WTC11 (cell line): ENCODE measurements at places on chromosomes 12 and 14.

DNA sequence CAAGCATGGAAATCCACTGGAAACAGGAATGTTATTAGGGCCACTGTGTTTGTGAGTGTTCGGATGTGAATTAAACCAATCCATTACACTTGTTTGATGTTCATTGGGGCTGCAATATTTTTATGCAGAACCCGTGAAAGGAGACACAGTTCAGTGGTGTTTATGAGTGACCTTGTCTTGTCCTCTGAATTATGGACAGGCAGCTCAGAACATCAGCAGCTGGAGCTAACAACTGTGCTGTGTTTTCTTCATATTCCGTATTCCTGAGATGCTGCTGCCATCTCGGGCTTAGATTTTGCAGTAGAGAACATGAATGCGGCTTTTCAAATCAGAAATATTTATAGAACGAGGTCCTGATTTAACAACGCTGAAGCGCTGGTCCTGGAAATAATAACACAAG, 20.3 kb upstream of the CACNA1C start:
- DNase-seq = no peak

DNA sequence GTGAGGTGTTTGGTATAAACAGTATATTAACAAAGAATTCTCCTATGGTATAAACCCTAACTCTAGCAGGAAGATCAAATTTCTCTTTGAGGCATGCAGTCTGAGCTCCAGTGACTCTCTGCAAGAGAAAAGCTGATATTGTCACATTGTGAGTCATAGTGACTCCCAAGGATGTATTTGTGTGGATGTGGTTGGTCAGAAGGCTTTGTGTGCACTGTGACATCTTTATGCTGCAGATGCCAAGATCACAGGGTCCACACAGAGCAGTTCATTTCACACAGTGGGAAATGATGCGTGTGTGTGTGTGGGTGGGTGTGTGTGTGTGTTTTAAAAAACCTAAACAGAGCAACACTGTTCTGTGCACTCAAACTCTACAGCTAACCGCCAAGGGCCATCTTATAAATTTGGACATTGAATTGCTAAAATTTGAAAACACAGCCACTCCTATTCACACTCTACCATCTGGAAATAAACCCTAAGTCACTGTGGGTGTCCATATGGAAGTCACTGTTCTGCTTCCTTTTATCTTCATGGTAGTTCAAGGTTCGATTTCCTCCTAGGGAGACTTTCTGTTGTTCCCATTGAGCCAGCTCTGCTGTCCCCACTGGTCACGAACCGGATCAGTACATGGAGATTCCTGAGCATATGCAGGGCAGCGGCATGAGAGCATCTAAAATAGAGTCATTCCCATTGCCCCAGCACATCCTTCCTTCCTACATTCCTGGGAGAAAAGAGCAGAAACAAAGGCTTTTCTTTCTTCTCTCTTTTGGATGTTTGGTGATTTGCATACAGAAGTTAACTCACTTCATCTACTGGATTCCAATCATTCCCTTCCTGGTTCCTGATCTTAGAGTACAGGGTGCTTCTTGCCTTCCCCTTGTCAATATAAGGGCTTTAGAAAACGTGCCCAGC, 727.6 kb downstream of the DIO2 start:
- peak; percentile 13 for DNase-seq

DNA sequence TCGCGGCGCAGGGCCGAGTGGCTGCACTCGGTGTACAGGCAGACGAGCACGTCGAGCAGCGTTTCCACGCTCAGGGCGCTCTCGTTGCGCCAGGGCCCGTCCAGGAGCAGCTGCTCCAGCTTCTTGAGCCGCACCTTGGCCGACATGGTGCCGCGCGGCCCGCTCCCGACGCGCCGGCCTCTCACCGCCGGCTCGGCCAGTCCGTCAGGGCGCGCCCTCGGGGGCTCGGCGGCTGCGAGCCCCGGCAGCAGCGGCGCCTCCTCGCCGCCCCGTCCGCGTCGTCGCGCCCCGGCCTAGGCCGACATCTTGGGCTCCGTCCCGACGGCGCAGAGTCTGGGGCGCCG, 349 bp downstream of the CDC42BPB start:
- no peak for DNase-seq

DNA sequence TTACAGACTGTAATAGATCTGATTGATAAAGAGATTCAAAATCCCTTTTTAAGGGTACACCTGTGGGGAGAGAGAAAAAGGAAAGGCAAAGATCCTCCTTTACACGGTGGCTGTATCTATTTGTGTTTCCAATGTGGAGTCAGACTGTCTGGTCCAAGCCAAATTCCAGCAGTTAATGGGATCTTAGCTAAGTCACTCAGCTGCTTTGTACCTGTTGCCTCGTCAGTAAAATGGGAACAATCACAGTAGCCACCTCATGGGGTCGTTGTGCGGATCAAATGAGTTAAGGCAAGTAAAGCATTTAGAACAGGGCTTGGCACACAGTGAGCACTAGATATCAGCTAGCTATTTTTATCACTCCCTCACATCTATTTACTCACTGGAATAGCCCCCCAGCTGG, 46.9 kb downstream of the EFCAB11 start:
- no peak for DNase-seq

GRCh38 chr12:6766651-6767349, 637 bp downstream of the PTMS start:
- DNase-seq = peak; percentile 90

DNA sequence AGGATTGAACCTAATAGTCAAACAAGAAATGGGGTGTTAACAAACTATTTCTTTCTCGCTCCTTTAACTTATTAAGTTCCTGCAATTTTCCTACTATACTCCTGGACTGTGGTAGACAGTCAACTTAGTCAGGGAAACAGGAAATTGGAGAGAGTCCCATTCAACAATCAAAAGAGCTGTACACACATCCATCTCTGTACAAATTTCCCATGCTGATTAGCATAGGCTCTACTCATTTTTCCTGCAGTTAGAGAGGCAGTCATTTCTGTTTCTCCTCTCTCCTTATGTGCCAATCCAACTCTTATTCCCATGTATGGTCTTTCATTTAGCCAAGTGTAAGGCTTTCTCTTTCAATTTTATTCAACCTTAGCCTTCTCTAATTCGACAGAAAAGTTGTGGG, 1168.5 kb upstream of the FLRT2 start:
- DNase-seq = no peak

DNA sequence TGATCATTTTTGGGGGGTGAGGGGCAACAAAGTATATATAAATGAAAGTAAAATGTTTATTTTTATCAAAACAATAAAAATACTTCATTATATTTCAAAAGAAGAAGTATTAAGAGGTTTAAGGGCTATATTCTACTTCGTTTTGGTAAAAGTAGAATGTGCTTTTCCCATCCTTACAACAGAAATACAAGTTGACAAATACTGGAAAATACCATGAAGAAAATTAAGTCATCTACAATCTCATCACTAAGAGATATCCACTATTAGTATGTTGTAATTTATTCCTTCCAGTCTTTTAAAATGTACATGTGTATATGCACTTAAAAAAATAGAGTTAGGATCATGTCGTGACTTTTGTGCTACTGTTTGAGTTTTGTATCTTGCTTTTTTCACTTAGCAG, 92.8 kb downstream of the PCNX1 start:
- no peak for DNase-seq

DNA sequence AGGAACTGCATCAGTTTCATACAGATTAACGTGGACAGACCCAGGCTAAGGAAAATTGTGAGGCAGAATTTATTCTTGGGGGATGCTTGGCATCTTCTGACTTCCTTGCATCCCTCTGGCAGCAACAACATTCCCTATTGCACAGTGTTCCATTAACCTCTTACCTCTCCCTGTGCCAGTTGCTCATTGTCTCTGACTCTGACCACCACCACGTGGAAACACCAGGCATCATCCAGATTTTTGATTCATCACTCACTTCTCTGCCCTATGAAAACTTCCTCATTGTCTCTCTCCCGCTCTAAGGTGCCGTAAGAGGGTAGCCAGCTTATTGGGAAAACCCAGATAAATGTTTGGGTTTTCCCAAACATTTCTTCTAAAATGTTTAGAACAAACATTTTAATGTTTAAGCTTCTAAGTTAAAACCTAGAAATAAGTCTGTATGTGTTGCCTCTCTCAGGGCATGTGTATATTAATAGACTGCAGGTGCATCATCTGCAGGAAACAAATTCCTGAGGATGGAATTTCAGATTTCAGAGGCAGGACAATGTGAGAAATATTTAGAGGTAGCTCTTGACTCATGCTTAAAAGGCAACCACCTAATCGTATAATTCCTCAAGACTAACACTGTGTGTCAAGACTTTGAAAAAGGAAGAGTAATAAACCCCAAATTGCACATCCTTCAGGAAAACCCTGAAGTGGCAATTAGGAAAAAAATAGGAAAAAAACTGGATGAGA, 64.5 kb upstream of the SLC35F4 start:
- DNase-seq = no peak

- no peak for DNase-seq
These were observed 40.1 kb downstream of the VWF start for GRCh38 chr12:6084261-6084968.

DNA sequence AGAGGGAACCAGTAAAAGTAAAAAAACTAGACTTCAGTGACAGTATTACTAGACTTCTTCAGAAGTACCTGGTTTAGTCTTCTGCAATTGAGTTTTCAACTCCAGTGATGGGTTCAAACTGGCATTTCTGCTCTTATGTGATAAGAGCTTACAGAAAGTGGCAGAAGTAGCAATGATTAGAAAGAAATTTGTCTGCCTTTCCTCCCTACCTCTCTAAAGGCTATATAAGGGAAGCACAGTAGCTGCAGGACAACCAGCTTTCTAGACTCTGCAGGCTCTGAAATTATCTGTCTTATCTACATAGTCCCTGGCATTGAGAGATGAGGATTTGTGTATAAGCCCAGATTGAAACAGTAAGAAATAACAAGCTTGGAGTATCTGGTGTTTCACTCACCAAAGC, 107.5 kb downstream of the DAAM1 start:
- DNase-seq = no peak

- DNase-seq = no peak
These were observed 143.8 kb upstream of the SLC38A2 start for GRCh38 chr12:46516238-46516932.

- no peak for DNase-seq
These were observed 54.3 kb downstream of the CCDC85C start for GRCh38 chr14:99549684-99550083.

- DNase-seq = no peak
These were observed 2.1 kb upstream of the HOXC8 start for GRCh38 chr12:54006559-54007220.

GRCh38 chr12:89709995-89710872, 1.6 kb upstream of the ATP2B1 start:
- DNase-seq = peak; percentile 74

DNA sequence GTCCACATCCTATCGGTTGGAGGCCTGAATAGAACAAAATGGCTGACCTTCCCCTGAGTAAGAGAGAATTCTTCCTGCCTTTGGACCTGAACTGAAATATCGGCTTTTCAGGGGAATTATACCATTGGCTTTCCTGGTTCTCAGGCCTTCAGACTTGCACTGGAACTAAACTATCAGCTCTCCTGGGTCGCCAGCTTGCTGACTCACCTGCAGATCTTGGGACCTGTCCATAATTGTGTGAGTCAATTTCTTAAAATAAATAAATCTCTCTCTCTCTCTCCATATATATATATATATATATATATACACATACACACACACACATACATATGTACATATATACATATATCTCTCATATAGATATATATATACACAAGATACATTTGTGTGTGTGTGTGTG, 41.6 kb downstream of the KCNK10 start:
- no peak for DNase-seq

DNA sequence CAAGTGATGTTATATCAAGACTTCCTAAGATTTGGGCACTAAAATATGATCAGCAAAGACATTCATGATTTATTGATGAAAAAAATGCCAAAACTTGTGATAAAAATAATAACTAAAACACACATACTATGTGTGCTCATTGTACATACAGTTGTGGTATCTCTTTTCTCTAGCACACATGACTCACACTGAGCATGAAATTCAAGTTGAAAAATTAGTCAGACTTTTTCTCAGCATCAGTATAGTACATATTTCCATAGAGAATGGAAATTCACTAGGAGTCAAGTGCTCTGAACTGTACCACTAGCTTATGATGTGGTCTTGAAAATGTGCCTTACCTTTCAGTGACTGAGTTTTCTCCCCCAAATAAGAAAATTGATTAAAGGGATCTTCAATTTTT, 471.8 kb upstream of the FLRT2 start:
- no peak for DNase-seq

GRCh38 chr12:106631150-106631549, 48.3 kb downstream of the RFX4 start:
- DNase-seq = no peak

DNA sequence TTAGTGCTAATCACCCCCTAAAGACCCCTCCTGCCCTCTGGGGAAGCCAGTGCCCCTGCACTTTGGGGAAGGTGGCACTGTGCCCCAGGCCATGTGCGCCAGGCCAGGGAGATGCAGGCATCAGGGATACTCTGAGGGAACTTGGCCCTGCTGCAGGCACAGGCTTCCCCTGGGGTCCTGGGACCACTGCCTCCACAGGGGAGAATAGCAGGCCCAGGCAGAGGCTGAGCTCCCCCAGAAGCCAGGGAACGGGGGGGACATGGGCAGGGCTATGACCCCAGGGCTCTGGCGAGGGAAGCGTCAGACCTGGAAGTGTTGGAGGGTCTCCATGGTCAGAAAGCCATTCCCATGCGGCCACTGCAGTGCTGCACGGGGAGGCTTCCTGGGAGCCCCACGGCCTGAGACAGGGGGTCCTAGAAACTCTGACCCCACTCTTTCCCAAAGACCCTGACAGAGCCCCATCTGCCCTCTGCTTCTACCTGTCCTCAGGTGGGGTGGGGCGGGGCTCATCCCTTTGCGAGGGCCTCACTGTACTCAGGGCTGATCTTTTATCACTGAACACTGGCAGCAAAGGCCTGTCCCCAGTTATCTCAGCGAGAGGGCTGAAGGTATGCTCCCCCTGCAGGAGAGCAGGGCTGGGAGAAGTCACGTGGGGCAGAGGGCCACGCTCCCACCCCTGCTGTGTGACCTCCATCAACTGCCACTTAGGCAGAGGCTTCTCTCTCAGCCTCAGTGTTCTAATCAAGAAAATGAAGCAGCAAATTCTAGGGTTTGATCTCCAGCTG, 160.0 kb downstream of the CALM1 start:
- DNase-seq = no peak

GRCh38 chr12:65408441-65408840, 130.0 kb downstream of the MSRB3 start:
- DNase-seq = no peak
